ENCODE measurements at places on chromosomes 3 and 15. TPM values are rescaled to one million over a fixed set of nuclear protein-coding genes. Genes with fewer than 3 reads are reported as not detected.

SKIL gene
- 23.9 TPM for total RNA-seq

UROC1 gene
- not detected for total RNA-seq

CPN2 gene
- not detected for total RNA-seq

DNAH1 gene
- total RNA-seq: 1.1 TPM

CYP1A2 gene
- not detected for total RNA-seq

POPDC2 gene
- 0.25 TPM for total RNA-seq

ZPLD1 gene
- total RNA-seq: 0.06 TPM

SCN11A gene
- not detected for total RNA-seq

TEX55 gene
- not detected for total RNA-seq

LSMEM2 gene
- total RNA-seq: 0.09 TPM

CDC25A gene
- total RNA-seq: 8.8 TPM

PDZRN3 gene
- not detected for total RNA-seq

IL5RA gene
- not detected for total RNA-seq

ALDH1A2 gene
- not detected for total RNA-seq

ACKR4 gene
- not detected for total RNA-seq

TTLL13 gene
- 0.09 TPM for total RNA-seq

VWA5B2 gene
- 0.40 TPM for total RNA-seq

SLC28A1 gene
- total RNA-seq: 0.05 TPM

All from A549 treated with CORT108297 at 1 μM for 4 hours (cell line).